BJ (cell line): ENCODE measurements at places on chromosomes 6 and 20.

GRCh38 chr20:54197621-54198604 lies 10.0 kb upstream of the PFDN4 start:
- no peak for DNase-seq

GRCh38 chr6:105263685-105264610 lies 84.1 kb upstream of the POPDC3 start:
- no peak for DNase-seq

DNA sequence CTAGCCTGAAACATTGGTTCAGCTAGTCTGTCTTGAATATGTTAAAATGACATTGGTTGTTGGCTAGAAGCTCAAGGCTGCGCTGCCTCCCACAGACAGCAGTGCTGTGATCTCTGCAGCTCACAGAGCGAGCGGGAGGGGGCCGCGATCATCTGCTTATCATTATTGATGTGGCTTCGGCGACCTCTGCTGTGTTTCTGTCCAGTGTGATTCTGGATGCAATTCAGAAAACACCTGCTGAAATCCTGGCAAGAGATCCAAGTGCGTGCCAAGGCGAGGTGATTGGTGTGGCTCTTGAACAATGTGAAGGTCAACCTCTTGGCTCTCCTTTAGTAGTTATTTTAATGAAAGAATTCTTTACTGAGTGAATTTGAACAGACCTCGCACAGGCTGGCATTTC lies 142.3 kb upstream of the SASH1 start:
- DNase-seq: no peak

GRCh38 chr6:28635547-28636158 lies 110.0 kb downstream of the GPX5 start:
- DNase-seq: no peak

- DNase-seq: no peak
These were observed 401.2 kb upstream of the MANEA start for GRCh38 chr6:95175927-95176675.

GRCh38 chr6:20061952-20062351 lies 150.3 kb downstream of the MBOAT1 start:
- no peak for DNase-seq

DNA sequence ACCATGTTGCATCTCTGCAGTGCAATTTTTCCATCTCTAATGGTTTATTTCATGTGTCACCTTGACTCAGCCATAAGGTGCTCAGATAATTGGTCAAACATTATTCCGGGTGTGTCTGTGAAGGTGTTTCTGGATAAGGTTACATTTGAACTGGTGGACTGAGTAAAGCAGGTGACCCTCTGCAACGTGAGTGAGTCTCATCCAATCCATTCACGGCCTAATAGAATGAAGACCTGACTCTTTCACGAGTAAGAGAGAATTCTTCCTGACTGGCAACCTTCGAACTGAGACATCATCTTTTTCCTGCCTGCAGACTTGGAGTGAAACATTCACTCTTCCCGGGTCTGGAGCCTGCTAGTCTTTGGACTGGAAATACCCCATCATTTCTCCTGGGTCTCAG lies 77.1 kb upstream of the SLC22A23 start:
- DNase-seq: no peak

DNA sequence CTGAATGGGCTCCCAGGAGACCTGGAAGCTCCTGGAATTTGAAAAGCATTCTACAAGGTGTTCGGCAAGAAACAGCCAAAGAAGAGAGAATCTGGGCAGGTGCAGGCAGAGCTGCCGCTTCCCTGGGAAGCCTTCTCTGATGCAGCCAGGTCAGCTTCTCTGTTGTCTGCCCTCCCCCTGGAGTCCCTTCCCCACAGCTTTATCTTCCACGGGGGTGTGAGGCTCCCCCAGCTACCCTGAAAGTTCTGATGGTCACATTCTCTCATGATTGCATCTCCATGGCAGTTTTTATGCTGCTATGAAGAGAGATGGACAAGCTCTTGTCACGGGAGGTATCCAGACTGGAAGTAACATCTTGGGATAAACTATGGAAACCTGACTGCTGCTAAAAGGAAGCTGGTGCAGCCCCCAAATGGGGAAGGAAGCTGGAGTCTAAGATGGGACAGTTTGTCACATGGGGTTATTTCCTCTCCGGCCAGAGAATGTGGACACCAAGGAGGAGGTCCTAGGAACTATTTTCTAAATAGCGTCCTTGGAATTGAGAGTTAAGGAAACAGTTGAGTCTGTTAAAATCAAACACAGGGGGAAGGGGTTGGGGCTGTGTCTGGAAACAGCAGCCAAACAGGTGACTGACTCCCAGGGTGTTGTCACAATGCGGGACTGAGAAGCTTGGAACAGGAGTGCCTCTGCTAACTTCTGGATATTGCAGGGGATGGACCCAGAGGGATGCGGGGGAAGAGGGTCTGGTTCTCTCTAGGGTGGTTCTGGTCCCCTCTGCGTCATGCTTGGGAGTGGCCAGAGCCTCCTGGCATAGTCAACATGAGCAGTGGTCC lies 91.1 kb downstream of the ASXL1 start:
- DNase-seq: no peak

DNA sequence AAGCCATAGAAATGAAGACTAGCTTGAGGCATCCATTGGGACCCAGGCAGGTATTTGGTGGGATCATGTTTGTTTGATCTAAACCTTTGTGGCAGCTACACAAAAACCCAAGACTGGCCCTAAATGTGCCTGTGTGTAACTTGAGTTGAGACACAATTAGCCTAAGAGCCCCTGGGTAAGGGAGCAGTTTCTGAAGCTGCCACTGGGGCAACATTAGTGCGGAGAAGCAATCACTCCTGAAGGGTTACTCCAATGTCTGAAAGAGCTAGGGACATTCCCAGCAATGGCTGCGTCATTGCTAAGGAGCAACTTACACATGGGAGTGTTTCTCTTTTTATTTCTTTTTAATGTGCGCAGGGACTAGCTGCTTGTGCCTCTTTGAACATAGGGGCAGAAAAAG lies 67.9 kb upstream of the EEF1E1 start:
- DNase-seq: no peak

- no peak for DNase-seq
These were observed 1.7 kb downstream of the ARHGAP40 start for GRCh38 chr20:38603286-38603685.

- DNase-seq: no peak
These were observed 88.1 kb upstream of the IYD start for GRCh38 chr6:150280703-150281102.

DNA sequence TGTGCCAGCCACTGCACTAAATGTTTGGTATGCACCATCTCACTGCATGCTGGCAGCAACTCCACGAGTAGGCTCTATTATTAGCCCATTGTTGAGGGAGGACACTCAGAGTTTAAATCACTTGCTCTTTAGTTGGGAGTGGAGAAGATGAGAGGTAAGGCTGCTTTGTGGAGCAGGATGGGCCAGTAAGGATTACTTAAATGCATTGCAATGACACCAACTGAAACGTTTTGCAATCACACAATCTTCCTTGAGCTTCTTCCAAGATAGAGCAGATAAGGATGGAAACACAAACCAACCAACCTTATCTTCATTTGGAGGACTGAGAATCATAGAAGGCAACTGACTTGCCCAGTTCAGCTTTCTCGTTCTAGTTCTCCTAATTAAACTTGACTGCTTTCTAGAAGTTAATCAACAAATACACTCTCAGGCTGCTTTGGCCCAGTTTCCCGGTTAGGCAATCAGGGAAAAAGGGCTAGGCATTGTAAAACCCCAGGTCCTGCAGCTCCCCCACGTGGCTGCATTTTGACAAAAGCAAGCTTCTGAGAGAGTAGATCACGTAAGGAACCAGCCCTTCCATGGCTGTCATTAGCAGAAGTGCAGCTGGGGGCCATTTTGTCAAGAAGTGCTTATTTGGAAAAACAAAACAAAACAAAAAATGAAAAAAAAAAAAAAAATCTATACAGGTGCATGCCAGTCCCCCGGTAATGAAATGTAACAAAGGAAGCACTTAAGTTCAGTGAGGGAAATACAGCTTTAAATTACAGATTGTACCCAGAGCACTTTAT lies 130.6 kb downstream of the BCAS1 start:
- DNase-seq: peak; percentile 80

DNA sequence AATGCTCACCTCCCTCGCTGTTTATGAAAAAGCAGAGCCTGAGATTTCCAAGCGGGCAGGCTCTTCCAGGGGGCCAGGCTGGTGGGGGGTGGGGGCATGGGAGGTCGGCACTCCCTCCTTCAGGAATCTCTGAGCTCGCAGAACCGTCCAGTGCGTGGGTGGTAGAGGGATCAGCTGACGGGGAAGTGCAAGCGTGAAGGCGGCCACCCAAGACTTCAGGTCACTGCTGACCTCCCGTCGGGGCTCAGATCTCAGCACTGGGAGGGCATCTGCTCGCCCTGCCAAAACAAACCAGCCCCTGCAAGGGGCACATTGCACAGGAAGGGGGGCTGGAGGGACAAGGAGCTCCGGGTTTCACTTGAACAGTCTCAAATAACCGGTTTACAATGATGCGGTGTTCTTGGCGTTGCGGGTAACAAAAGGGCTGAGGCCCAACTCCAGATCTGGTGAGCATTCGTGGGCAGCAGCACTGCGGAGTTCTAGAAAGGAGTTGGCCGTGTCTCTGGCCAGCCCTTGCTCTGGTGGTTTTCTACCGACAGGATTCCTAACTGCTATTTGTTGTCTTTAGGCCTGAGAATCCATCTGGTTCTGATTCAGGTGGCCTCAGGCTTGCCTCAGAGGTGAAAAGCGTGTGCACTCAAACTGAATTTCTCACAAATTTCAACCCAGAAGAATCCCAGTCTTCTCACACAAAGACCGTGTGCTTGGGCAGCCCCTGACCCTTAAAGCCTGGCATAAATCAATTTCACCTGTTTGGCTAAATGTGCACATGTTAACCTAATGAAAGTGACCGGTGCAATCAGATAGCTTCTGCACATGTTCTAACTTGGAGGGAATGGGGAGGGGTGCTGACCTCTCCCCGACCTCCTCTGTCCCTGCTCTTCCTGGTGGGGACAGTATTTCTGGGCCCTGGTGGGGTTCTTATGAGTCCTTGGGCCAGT lies 191.6 kb downstream of the MYLK4 start:
- no peak for DNase-seq

DNA sequence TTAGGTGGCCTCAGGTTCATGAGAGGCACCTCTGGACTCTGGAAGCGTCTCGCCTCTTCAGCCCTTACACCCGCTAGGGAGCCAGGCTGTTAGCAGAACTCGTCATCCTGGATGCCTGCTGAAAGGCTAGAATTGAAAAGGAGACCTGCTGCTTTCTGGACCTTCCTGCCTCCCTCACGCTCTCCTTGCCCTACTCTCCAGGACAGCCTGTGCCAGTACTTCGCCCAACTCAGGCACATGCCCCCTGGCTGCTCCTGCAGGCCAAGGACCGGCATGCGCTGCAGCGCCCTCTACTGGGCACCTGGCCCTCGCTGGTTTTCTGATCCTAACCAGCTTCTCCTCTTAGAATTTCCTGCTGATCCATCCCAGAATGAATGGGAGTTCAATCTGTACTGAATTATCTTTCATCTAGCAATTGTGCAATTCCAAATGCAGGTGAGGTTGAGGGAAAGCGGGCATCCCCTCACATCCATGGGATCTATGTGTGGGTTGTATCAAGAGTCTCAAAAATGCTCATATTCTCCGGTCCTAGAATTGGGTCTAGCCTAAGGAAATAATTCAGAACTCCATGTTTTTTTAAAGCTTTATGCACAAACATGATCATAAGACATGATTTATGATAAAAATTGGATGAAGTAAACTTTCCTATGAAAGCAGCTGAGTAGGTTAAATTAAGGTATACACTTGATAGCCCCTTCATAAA lies 78.0 kb downstream of the PTPN1 start:
- no peak for DNase-seq
